ENCODE measurements at places on chromosomes 5 and 9. TPM values are rescaled to one million over a fixed set of nuclear protein-coding genes. Genes with fewer than 3 reads are reported as not detected.

DNA sequence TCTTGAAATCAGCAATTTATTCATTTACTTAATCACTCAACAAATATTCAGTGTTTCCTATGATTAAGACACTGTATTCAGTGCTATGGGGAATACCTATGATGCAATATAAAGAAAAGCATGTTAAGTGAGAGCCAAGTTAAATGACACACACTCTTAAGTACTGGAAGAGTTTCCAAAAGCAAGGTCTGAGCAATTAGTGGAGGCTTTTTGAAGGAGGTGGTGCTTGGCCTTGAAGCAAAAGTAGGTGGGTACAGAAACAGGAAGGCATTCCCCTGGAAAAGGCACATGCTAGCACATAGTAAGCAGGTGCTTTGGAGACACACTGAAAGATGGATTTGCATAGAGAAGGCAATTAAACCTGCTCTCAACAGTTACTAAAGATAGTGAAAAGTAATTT is 4.0 kb downstream of the TSLP start:
- DNase-seq, result peak; percentile 80

DNA sequence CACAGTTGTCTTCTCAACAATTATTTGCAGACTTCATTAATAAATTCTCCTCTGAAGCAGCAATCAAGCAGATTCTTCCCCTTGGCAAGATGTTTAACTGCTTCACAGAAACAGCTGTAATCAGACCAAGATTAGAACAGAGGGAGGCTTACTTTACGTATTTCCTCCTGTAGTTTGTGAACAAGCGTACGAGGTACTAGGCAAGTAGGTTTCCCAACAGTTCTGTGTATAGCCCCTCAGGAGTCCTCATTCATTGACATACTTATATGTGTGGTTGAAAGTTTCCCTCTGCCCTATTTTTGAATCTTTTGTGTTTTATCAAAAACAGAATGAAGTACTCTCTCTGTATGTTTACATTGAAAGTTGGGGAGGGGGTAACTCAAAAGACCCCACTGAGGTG is 128.0 kb downstream of the SPATA31D1 start:
- DNase-seq, result no peak

DNA sequence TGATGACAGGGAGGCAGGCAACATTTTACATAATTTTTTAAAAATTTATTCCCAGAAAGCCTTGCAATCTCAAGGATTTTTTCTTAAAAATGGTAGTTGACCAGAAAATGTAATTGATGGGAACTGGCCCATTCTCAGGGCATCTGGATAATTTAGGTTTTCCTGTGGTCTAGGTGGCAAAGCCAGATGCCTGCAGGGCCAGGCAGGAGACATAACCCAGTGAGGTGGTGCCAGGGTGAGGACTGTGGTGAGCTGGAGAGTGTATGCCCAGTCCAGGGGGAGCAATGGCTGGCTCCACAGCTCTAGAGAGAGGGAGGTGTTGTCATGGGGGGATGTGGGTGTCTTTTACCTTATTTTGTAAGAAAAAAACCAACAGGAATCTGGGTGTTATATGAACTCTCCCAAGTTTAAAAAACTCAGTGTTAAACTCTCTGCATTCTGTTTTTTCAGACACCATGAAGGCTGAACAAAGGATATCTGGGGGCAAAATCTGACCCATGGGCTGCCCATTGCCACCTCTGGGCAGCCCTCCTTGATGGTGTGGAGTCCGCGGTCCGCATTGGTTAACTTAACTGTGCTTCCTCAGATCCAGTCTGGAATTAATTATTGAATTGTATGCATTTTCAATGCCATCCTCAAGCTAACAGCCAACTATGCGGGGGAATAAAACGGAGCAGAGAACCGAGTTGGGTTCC is 43.9 kb downstream of the BOD1 start:
- DNase-seq, result peak; percentile 77

- no peak for DNase-seq
These were observed 47.6 kb upstream of the ADCY2 start for GRCh38 chr5:7348168-7348854.

- peak; percentile 92 for DNase-seq
These were observed at the start of gene NSG2 for GRCh38 chr5:174045470-174046025. NSG2 (plus strand) TSS chr5:174045706; CDS start chr5:174046756, 1,050 bp downstream.

Gene TRUB2
- total RNA-seq, result 12.3 TPM

Data from MG63 (cell line).